ENCODE measurements at places on chromosomes 1 and 21.

DNA sequence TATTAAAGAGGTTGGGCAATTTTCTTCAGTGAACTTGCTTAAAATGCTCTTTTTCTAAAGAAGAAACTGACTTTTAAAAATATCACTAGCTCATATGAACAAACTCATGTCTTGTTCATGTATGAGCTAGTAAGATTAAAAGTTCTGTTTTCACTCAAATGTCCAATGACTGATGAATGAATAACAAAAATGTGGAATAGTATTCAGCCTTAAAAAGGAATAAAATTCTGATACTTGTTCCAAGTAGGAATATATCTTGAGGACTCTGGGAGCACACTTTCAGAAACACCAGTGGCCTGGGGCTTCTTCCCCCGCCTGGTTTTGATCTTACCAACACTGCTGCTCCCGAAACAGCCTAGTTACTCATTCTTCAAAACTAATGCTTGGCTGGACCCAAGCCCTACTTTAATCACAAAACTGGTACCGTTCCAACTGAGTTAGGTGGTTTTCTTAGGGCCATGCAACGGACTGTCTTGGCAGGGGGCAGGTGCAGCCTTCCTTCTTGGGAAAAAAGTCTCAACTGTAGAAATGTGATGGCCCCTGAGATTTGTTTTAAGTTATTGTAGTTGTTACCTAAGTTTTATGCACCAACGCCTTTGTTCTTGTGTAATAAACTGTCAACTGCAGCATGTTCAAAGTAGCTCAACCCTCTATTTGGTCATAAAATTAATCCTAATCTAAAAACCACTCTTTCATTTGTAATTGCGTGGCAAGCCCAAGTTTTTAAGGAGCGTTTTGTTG lies 116.0 kb downstream of the ETS2 start:
- DNase-seq, result no peak

GRCh38 chr1:55632906-55633305 lies 417.7 kb upstream of the USP24 start:
- DNase-seq, result no peak

- DNase-seq, result no peak
Measured at GRCh38 chr1:25146451-25146855, 85.8 kb downstream of the SYF2 start.

DNA sequence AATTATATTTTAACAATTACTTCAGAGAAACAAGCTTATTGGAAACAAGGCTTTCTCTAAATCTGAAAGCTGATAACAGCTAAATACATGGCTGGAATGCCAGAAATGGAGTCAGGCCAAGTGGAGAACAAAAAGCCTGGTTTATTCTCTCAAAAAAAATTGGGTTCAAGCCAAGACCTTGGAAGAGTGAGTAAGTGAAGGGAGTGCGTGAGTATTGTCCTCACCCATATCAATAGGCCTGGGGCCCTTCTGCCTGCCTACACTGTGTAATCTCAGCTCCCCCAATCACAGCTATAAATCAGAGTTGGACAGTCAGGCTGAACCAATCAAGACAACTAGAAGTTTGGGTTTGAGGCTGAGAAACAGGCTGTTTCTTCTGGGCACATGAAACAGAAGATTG lies 7.4 kb downstream of the KYAT3 start:
- peak; percentile 18 for DNase-seq

DNA sequence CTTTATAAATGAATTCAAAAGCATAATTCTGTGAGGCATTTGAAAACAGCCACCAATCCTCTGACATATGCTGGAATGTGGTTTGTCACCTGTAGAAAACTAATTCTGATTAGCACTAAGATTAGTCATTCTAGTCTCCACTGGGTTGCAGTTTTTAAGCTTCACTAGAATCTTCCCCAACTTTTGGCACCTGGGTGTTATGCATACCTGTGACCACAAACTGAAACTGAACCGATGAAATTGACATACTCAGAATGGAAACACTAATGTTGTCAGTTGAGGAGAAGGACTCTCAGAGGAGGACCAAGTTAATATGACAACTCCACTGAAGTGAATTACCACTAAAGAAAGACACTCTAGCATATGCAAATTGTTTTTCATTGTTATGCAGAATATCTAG lies 285.8 kb upstream of the NEGR1 start:
- no peak for DNase-seq

DNA sequence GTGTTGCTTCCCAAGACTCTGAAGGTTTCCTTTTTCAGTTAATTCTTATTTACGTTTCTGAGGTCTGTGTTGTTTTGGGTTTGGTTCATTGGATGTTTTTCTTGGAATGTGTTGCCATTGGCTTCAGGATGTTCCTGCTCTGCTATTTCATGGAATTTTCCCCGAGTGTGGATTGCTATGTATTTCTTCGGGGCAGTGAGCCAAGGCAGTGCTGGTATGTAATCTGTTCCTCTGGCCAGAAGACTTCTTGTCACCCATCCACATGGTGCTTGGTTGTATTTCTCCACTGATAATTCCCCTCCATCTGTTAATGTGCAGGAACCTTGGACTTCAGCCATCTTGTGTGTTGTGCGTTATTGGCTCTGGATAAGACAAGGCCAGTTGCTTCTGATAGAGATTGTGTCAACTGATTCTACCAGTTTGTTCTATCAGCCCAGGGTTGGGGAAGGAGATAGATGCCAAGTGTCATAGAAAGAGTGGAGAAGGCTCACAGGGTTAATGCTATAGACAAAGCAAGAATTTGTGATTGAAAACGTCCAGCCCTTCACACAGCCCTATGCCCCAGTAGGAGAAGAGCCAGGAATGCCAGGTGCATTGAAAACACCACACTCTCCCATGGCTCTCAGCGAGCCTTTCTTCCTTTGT lies 505.2 kb downstream of the PLPP3 start:
- DNase-seq, result no peak

DNA sequence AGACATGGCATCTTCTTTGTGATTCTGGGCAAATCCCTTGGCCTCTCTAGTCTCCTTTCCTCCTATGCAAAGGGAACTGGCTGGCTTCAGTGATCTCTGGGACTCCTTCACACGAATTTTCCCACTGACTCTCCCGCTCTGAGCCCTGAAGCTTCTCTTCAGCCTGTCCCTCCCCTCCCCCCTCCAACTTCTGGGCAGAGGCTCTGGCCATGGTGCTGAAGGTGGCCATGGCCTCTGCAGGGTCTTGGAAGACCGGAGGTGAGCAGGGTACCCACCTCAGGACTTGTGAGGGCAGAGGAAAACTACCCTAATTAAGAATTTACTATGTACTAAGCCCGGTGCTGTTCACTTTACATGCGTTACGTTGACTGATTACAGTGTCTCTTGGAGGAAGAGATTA lies 29.4 kb upstream of the POU3F1 start:
- DNase-seq, result no peak

GRCh38 chr1:53593758-53594380 lies 134.7 kb downstream of the DMRTB1 start:
- DNase-seq, result no peak
